ENCODE measurements at places on chromosomes 5 and 9.

DNA sequence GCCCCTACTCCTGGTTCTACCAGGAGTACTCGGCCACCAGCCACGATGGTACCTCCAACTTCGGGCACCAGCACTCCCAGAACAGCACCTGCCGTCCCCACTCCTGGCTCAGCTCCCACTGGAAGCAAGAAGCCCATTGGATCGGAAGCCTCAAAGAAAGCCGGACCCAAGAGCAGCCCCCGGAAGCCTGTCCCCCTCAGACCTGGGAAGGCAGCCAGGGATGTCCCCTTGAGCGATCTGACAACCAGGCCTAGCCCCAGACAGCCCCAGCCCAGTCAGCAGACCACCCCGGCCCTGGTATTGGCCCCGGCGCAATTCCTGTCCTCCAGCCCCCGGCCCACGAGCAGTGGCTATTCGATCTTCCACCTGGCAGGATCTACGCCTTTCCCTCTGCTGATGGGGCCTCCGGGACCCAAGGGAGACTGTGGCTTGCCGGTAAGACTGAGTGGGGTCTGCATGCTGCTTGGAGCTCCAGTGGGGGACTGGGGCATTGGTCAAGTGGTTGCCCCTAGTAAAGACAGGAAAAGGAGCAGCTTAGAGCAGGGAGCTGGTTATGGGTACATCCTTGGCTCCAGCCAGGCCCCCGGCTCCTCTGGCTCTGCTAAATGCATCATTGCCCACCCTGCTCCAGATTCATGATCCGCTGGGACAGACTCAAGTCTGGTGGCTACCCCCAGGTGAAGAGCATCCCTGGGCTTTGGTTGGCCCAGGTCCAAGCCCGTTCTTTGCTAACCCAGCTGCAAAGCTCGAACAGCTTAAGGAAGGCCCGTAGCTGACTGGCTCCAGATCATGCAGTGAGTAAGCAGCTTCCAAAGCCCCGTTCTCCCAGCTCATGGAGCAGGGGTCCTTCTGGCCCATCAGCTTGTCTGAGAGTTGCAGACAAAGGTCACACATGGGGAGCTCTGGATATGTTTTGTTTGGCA is 14.0 kb downstream of the COL27A1 start:
- DNase-seq = no peak

DNA sequence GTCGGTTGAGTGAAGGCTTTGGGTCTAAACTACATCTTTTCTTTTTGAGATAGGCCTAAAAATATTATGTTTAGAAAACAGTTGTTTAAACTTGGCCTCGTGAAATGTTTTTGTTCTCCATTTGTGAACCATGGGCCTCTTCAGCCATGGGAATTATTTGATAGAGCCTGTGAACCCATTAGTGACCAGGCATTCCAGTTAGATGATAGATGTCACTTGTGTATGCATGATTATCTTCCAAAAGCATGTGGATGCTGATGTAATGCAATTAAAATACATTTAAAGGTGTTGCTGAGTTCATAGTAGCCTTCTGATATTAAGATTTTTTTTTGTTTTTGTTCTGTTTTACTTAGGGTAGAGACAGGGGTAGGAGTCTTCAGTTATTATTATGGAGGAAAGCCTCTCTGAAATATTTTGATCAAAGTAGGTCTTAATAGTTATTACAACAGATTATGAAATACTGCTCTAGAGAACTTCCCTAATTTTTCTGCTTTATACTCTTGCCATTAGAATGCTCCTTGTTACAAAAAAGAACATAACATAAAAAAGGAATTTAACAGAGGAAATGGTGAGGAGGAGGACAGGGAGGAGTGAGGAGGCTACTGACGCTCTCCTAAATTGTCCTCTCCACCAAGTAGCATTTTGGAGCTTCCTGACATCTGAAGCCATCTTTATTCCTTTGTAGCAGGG is 32.9 kb downstream of the CPEB4 start:
- no peak for DNase-seq

- no peak for DNase-seq
Observed at GRCh38 chr5:55151923-55152842, 7.8 kb upstream of the GPX8 start.

GRCh38 chr5:170740551-170741205 is 42.8 kb upstream of the GABRP start:
- no peak for DNase-seq

Data from hematopoietic multipotent progenitor cell treated with erythropoietin and hydrocortisone succinate and interleukin-3 and kit ligand, for 15 days (in vitro differentiated cells).